ENCODE measurements at places on chromosomes 5 and 9.

- peak; percentile 44 for DNase-seq
- no peaks in the 10 kb centered on the region for H3K4me1 ChIP-seq
- no peak overlapping the region for H3K4me3 ChIP-seq
- H3K36me3 ChIP-seq, result no peaks in the 10 kb centered on the region
- no peak overlapping the region for H3K27ac ChIP-seq
- H3K27me3 ChIP-seq, result no peaks in the 10 kb centered on the region
Observed at GRCh38 chr5:135135530-135136226, 101.7 kb upstream of the PITX1 start.

DNA sequence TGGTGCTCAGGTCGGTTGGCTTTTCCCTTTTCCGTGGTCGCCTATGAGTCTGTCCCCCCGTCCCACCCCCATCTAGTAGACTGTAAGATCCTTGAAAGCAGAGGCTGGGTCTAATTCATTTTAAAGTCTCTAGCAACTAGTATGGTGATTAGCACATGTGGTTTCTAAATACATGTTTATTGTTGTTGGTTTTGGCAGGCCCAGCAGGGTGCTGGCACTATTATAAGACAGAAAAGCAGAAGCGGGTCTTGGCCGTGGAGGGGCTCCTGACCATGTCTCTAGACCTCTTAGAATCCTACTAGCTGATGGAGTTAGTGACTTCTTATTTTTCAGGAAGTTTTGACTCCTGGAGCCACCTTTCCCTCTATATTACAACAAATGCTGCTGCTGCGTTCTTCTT, 61.5 kb upstream of the TNFSF8 start:
- no peaks in the 10 kb centered on the region for H3K36me3 ChIP-seq
- no peak for DNase-seq
- no peak overlapping the region for H3K4me3 ChIP-seq
- no peak overlapping the region for H3K27ac ChIP-seq

DNA sequence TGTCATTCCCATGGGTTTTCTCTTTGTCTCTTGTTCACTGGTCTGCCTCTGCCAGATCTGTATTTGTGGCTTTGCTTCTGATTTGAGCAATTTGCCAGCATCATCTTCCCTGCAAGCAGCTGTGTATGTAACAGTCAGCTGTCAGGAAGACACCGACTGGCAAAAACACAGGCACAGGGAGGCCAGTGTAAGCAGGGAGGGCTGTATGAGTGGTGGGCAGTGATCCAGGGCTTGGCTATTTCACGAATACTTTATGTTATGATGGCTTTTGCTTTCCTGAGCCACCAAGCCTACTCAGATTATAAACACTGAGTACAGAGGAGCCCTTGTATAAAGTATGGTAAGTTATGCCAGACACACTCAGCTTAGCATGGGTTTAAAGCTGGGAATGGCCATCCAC, 11.6 kb downstream of the BNIP1 start:
- no peaks in the 10 kb centered on the region for H3K4me1 ChIP-seq
- no peaks in the 10 kb centered on the region for H3K27me3 ChIP-seq
- peaks cover 18% of the 10 kb centered on the region for H3K36me3 ChIP-seq
- no peak overlapping the region for H3K27ac ChIP-seq
- H3K4me3 ChIP-seq, result no peak overlapping the region

GRCh38 chr5:138926688-138927448, 51.7 kb upstream of the LRRTM2 start:
- peak overlapping the region; percentile 7 for H3K27ac ChIP-seq
- H3K4me3 ChIP-seq, result no peak overlapping the region
- no peaks in the 10 kb centered on the region for H3K27me3 ChIP-seq

DNA sequence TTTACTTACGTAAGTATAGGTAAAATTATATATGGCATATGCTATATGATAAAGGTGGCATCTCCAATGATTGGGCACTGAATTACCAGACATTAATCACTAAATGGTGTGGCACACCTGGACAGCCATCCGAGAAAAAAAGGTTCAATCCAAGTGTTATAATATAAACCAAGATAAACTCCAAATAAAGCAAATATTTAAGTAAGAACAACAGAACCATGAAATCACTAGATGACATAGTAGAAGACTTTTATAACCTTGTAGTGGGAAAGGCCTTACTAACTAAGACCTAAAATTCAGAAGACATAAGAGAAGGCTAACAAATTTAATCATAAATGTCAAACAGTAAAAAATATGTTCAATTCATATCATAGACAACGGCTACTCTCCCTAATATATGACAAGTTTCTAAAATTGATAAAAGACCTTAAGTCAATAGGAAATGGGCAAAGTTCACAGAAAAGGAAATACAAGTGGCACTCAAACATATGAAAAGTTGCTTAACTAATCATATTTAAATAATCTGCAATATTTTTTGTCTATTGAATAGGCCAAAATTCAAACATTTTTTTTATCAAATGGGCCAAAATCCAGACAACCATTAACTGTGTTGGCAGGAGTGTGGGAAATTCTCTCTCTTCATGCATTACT, 55.1 kb downstream of the ELOVL7 start:
- no peaks in the 10 kb centered on the region for H3K36me3 ChIP-seq
- no peaks in the 10 kb centered on the region for H3K27me3 ChIP-seq
- no peaks in the 10 kb centered on the region for H3K4me1 ChIP-seq
- DNase-seq, result no peak
- H3K4me3 ChIP-seq, result no peak overlapping the region

- no peaks in the 10 kb centered on the region for H3K4me1 ChIP-seq
- no peak overlapping the region for H3K27ac ChIP-seq
- no peak for DNase-seq
- H3K36me3 ChIP-seq, result no peaks in the 10 kb centered on the region
Observed at GRCh38 chr5:156052656-156053055, 274.3 kb upstream of the SGCD start.

DNA sequence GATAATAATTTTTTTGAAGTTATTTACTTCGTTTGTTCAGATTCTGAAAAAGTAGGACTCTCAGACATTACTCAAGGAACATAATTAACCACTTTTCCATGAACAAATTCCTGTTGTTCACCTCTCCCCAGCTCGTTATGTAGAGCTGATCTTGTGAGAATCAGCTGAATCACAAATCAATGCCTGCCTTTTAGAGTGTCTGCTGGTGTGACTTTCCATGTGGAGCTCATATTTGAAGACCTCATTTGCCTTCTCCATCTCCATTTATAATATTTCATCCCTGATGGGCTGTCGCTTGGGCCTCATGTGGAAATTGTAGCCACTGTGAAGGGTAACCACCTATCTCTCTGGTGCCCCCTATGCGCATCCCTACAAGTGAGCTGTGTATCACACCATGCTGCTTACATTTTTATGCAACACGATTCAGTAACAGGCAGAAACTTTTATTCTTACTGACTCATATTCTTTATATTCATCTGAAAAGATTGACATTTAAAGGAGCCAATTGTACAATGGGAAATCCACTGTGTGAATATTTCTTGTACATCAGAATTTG, 111.3 kb downstream of the STK32A start:
- H3K4me1 ChIP-seq, result no peaks in the 10 kb centered on the region
- no peaks in the 10 kb centered on the region for H3K27me3 ChIP-seq
- no peaks in the 10 kb centered on the region for H3K36me3 ChIP-seq

- H3K4me1 ChIP-seq, result no peaks in the 10 kb centered on the region
- no peak for DNase-seq
- H3K4me3 ChIP-seq, result no peak overlapping the region
- no peaks in the 10 kb centered on the region for H3K36me3 ChIP-seq
- no peaks in the 10 kb centered on the region for H3K27me3 ChIP-seq
Observed at GRCh38 chr9:29775491-29775890, 2202.2 kb upstream of the C9orf72 start.

DNA sequence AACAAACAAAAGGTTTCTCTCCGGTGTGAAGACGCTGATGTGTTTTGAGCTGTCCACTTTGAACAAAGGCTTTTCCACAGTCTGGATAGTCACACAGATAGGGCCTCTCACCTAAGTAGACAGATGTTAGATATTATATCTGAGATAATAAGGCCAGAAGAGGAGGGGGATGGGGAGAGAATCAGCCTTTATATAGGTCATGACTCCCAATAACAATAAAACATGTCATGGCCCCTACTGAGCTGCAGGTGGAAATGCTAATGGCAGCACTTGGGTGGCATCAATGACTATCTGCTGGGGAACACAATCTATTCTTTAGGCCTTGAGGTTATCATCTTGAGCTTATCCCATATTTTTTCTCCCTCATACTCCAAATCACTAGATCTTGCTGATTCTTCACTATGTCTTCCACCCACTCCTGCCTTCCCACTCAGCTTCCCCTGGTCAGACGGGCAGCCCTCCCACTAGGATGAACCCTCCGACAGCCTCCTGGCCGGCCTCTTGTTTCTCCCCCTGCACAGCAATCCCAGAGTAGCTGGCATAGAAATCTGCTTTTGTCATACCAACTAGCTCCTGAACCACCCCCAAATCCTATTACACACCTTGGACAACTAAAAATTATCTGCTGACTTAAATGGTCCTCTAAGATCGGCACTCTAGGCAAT, 11.5 kb upstream of the SLC35D2 start:
- no peak overlapping the region for H3K27ac ChIP-seq
- no peaks in the 10 kb centered on the region for H3K27me3 ChIP-seq
- no peaks in the 10 kb centered on the region for H3K4me1 ChIP-seq
- H3K36me3 ChIP-seq, result no peaks in the 10 kb centered on the region

DNA sequence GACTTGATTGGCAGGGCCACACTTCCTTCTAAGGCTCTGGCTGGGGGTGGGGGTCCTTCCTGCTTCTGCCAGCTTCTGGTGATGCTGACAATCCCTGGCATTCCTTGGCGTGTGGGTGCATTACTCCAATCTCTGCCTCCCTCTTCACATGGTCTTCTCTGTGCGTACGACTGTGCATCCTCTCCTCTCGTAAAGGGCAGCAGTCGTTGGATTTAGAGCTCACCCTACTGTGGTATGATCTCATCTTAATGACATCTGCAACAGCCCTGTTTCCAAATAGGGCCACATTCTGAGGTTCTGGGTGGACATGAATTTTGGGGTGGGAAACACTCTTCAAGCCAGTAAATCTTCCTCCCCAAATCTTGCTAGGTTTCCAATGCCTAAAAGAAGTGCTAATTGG, 36.8 kb downstream of the ROPN1L start:
- H3K27ac ChIP-seq, result no peak overlapping the region
- H3K27me3 ChIP-seq, result no peaks in the 10 kb centered on the region
- no peaks in the 10 kb centered on the region for H3K36me3 ChIP-seq
- no peak overlapping the region for H3K4me3 ChIP-seq
- DNase-seq, result no peak

DNA sequence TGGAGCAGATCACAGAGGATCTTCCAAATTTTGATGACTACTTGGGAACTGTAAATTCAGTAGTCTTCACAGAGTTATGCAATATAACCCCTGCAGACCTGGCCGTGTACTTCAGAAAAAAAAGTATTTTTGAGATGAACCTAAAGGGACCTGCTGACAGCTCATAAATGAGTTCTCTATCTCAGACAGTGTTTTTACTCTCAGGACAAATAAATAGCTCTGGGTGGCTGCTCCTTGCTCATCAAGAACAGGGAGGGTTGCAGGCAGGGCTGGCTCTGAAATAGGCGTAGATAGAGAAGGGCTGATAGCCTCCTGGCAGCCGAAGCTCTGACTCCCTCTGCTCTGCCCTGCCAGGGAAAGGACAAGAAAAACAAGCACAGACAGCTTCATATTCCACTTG, 64.8 kb downstream of the PLAC8L1 start:
- H3K4me3 ChIP-seq, result no peak overlapping the region
- H3K27me3 ChIP-seq, result no peaks in the 10 kb centered on the region

- H3K27me3 ChIP-seq, result peaks cover 85% of the 10 kb centered on the region
- no peak within 1 kb of the TSS for H3K27ac ChIP-seq
- no peaks in the 10 kb centered on the region for H3K36me3 ChIP-seq
- H3K4me3 ChIP-seq, result no peak within 1 kb of the TSS
- DNase-seq, result no peak
Observed at GRCh38 chr5:1882337-1883119, at the start of gene IRX4. TSS of gene IRX4 (minus strand) at chr5:1882925. CDS start at chr5:1882647, 278 bp downstream.

DNA sequence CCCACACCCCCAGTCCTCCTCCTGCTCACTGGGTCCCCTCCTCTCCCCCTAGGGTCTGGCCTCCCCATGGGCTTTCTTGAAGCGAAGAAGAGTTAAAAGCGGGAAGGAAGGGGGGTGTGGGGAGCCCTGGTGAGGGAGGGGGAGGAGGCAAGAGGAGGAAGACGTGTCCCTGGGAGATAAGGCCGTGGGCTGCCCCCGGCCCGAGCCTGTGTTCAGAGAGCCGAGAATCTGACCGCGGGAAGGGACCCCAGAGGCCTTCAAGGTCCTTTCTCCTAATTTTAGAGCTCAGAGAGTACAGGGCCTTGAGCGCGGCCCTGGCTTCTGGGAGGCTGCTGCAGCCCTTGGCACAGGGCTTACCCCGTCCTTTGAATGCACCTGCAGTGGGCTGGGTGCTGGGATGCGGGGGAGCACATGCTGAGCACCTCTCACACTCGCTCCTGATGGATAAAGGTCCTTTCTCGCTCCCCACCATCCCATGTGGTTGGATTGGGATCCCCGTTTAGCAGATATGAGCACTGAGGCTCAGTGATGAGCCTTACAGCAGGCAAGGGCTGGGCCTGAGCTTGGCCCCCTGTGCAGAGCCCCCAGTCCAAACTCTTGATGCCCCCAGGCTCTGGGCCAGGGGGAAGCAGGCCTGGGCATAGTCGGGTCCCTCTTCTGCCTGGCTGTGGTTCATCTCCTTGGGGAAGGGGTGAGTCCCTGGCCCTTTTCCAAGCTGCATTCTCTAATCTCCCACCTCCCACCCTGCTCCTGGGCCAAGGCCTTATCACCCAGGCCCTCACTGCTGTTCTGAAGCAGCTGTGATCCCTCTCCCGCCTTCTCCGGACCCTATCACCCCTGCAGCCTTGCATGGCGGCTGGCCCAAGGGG, 5.9 kb downstream of the GFI1B start:
- H3K4me3 ChIP-seq, result no peak overlapping the region
- no peak overlapping the region for H3K27ac ChIP-seq
- no peaks in the 10 kb centered on the region for H3K4me1 ChIP-seq
- DNase-seq, result no peak

GRCh38 chr5:142658278-142658677, 27.6 kb downstream of the FGF1 start:
- H3K36me3 ChIP-seq, result no peaks in the 10 kb centered on the region
- DNase-seq, result no peak
- H3K27ac ChIP-seq, result no peak overlapping the region
- H3K4me1 ChIP-seq, result no peaks in the 10 kb centered on the region

DNA sequence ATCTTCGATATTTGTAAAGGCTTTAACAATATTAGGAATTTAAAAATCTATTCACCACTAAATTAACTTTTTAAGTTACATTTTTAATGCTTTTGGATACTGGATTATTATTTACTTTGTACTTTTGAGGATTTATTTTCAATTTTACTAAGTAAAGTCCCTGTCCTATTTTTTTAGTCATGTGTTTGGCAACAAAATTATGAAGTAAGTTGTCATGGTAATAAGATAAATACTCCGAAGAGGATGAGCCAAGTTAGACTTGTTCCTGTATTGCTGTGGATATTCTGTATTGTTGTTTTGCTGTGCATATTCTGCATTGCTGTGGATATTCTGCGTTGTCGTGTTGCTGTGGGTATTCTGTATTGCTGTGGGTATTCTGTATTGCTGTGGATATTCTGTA, 210.1 kb downstream of the MTRR start:
- H3K4me1 ChIP-seq, result no peaks in the 10 kb centered on the region
- no peak overlapping the region for H3K4me3 ChIP-seq
- H3K36me3 ChIP-seq, result no peaks in the 10 kb centered on the region
- no peak for DNase-seq
- no peaks in the 10 kb centered on the region for H3K27me3 ChIP-seq
- H3K27ac ChIP-seq, result no peak overlapping the region

All from upper lobe of left lung (tissue), 6 donors.